ENCODE measurements at places on chromosomes 11 and 22. TPM values are rescaled to one million over a fixed set of nuclear protein-coding genes. Genes with fewer than 3 reads are reported as not detected.

The CARNS1 gene
- total RNA-seq, result 1.0 TPM

The DRICH1 gene
- total RNA-seq, result not detected

The LRRN4CL gene
- total RNA-seq, result 0.13 TPM

The YDJC gene
- 60.6 TPM for total RNA-seq

The PRDM10 gene
- 12.5 TPM for total RNA-seq

The NEFH gene
- 0.08 TPM for total RNA-seq

The USH1C gene
- not detected for total RNA-seq

The CRYBB2 gene
- total RNA-seq, result 0.39 TPM

The PKDREJ gene
- total RNA-seq, result not detected

The TCIRG1 gene
- 158 TPM for total RNA-seq

Measured in Panc1 (cell line).